ENCODE measurements at places on chromosomes 16 and 17.
A peak's percentile ranks its signal among the peaks of the same experiment; 100 is the strongest.

GRCh38 chr17:67831268-67831667 is 6.0 kb downstream of the BPTF start:
- no peak for DNase-seq

DNA sequence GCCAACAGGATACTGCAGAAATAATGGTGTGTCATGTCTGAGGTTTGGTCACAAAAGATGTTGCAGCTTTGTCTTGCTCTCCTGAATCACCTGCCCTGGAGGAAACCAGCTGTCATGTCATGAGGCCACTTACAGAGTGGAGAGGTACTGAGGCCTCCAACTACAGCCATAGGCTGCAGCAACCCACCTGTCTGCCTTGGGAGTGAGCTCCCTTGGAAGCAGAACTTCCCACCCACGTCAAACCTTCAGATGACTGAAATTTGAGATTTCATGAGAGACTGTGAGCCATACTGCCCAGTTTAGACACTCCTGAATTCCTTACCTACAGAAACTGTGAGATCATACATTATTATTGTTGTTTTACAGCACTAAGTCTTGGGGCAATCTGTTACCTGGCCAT is 475.9 kb downstream of the HS3ST3B1 start:
- DNase-seq: no peak

DNA sequence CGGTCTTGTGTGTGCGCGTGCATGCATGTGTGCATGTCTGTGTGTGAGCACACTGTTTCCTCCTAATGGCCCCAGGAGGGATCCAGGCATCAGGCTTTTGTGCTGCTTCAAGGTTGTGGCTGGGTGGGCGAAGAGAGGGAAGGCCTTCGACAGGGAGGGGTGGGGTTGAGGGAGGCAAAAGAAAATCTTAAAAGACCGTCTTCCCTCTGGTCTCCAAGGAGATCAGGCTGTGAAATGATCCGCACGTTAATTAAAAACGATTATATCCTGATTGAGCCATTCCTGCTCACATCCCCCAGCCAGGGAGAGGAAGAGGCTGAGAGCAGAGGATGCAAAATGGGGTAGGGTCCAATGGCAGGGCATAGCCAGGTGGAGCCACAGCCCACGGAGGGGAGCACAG is 46.9 kb downstream of the RAI1 start:
- no peak for DNase-seq

- DNase-seq: peak; percentile 23
These were observed 260.4 kb upstream of the TBX2 start for GRCh38 chr17:61139219-61139618.

DNA sequence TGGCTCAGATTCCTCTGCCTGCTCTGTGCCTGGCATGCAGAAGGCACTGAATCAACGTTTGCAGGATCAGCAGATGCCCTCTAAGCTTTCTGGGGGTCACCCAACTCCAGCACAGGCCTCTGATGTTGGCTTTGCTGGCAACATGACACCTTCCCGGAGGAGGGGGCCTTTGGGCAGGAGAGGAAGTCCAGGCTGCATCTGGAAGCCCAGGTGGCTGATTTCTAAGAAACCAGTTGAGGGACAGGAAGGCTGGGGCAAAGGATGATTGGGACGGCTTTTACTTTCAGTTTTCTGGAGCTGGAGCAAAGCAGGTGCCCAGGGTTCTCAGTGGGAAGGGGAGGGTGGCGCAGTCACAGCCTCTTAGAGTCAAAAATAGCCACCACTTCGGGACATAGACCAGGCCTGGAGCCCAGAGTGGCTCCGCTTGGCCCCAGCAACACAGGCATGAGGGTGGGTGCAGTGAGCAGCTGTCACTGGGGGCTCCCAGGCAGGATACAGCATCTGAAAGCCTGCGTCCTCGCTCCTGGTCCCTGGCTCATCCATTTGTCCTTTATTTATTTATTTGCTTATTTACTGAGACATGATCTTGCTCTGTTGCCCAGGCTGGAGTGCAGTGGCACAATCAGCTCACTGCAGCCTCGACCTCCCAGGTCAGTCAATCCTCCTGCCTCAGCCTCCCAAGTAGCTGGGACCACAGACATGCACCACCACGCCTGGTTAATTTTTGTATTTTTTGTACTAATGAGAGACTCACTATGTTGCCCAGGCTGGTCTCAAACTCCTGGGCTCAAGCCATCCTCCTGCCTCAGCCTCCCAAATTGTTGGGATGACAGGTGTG is 15.1 kb downstream of the SOCS1 start:
- DNase-seq: no peak

Data from activated CD4-positive, CD25-positive, alpha-beta regulatory T cell (primary cell).